ENCODE measurements at places on chromosomes 5 and 9.

- H3K27me3 ChIP-seq, result no peaks in the 10 kb centered on the region
- no peak overlapping the region for H3K4me3 ChIP-seq
- no peak for DNase-seq
Measured at GRCh38 chr5:657570-657969, 35.6 kb downstream of the TPPP start.

DNA sequence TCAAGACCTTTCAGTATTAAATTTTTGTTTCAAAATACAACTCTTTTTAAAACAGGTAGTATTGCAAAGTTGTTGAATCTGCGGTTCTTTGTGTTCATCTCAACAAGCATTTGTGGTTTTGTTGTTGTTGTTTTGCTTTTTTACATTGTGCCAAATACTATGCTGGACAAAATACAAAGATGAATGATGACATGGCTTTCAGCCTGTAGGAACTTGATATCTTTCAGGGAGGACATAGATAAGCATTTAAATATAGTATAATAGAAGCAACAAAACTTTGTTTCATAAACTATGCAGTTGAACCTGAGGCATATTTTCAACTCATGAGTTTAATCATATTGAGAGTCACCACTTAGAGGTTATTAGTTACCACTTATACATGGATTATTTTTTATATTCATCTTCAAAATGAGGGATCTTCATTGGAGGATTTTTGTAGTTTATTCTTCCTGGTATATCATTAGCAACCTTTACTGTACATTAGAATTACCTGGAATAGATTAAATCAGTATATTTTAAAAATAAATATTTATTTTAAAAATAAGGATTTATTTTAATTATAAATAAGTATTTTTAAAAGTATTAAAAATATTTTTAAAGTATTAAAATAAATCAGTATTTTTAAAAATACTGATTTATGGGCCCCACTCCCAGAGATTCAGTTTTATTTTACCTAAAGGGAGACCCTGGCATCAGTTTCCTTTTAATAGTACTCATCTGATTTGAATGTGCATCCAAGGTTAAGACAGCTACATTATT lies 42.9 kb downstream of the KIF2A start:
- no peak overlapping the region for H3K4me3 ChIP-seq
- H3K36me3 ChIP-seq, result peaks cover 48% of the 10 kb centered on the region
- peaks cover 34% of the 10 kb centered on the region for H3K4me1 ChIP-seq
- H3K27ac ChIP-seq, result no peak overlapping the region
- no peaks in the 10 kb centered on the region for H3K27me3 ChIP-seq
- DNase-seq, result no peak

GRCh38 chr5:74206579-74207550 lies 433.7 kb downstream of the ENC1 start:
- peaks cover 15% of the 10 kb centered on the region for H3K27me3 ChIP-seq
- no peak for DNase-seq
- H3K4me1 ChIP-seq, result peaks cover 6% of the 10 kb centered on the region
- no peaks in the 10 kb centered on the region for H3K36me3 ChIP-seq

GRCh38 chr9:118192807-118193206 lies 488.6 kb downstream of the TLR4 start:
- no peaks in the 10 kb centered on the region for H3K27me3 ChIP-seq
- no peak for DNase-seq
- H3K4me3 ChIP-seq, result no peak overlapping the region
- no peaks in the 10 kb centered on the region for H3K4me1 ChIP-seq
- no peaks in the 10 kb centered on the region for H3K36me3 ChIP-seq
- no peak overlapping the region for H3K27ac ChIP-seq

DNA sequence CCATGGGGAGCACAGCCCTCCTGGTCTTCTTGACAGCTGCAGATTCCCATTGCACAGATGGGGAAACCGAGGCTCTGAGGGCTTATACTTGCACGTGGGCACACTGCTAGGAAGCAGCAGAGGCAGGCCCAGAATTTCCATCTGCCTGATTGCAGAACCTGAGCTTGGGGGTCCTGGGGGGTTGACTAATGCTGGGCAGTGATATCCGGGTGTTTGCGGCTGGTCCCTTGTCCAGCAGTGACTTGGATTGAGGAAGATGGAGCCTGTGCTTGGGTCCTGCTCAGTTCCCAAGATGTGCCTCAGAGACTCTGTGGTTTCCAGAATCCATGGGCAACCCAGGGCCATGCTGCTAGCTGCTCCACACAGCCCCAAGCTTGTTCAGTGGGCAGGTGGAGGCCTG lies 91.2 kb downstream of the PHF2 start:
- H3K36me3 ChIP-seq, result peaks cover 3% of the 10 kb centered on the region
- no peaks in the 10 kb centered on the region for H3K4me1 ChIP-seq

DNA sequence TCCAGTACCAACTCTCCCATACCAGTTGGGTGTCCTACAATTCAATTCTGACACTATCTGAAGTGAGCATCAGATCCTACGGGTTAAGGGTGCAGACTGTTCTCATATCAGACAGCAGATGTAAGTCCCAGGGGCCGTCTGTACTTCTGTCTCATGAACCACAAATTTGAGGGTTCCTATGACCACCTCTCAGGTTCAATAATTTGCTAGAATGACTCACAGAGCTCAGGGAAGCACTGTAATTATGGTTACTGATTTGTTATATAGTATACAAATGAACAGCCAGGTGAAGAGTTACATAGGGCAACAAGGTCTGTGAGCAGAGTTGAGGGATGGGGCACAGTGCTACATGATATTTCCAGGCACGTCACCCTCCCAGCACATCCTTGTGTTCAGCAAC lies 499.1 kb downstream of the DMAC1 start:
- no peak overlapping the region for H3K4me3 ChIP-seq
- H3K36me3 ChIP-seq, result no peaks in the 10 kb centered on the region
- no peak for DNase-seq
- peaks cover 28% of the 10 kb centered on the region for H3K27me3 ChIP-seq

DNA sequence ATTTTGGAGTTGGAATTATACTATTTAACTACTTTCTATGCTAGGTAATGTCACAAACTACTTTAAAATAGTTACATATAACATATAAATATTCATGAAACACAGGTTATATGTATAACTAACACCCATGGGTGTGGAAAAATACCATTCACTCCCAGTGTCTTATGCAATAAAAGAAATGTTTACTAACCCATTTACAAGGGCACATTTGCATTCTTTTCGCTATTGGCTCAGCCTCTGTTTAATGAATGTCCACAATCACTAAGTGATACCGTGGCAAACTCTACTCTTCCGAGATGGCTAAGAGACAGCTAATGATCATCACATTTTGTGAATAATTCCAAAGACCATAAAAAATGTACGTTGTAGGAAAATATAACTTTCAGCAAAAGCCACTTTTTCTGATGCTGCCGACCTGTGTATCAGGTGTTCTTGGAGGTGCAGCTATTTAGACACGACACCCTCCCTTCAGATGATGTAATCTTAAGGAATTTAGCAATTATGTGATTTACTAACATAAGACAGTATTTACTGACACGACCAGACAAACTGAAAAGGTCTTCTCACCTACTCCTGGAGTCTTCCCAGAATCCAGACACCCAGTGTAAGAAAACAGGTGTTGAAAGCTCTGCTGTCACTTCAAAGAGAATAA lies 121.7 kb upstream of the FAM120A start:
- no peaks in the 10 kb centered on the region for H3K36me3 ChIP-seq
- no peak overlapping the region for H3K27ac ChIP-seq
- H3K4me1 ChIP-seq, result no peaks in the 10 kb centered on the region

DNA sequence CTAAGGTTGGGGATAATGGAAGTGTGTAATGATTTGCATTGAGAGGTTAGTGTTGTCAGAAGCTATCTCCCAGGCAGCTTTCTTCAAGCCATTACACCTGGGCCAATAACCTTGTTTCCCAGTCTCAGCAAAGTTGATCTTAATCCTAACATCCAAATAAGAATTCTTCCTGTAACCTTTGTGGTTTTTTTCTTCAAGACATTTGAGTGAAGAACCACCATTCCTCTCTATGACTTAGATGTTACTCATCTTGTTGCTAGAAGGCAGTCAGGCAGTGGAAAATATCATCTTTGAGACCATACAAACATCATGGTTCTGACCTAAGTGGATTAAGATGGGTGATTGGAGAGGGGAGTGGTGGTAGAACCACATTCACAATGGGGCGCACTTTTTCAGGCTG lies 103.5 kb downstream of the NDUFAF2 start:
- no peak overlapping the region for H3K27ac ChIP-seq
- H3K27me3 ChIP-seq, result no peaks in the 10 kb centered on the region
- H3K4me3 ChIP-seq, result no peak overlapping the region
- H3K4me1 ChIP-seq, result no peaks in the 10 kb centered on the region

GRCh38 chr5:66617991-66618768 lies 22.0 kb downstream of the MAST4 start:
- no peak overlapping the region for H3K27ac ChIP-seq
- H3K4me3 ChIP-seq, result no peak overlapping the region
- no peak for DNase-seq
- H3K4me1 ChIP-seq, result peaks cover 30% of the 10 kb centered on the region
- H3K36me3 ChIP-seq, result no peaks in the 10 kb centered on the region

DNA sequence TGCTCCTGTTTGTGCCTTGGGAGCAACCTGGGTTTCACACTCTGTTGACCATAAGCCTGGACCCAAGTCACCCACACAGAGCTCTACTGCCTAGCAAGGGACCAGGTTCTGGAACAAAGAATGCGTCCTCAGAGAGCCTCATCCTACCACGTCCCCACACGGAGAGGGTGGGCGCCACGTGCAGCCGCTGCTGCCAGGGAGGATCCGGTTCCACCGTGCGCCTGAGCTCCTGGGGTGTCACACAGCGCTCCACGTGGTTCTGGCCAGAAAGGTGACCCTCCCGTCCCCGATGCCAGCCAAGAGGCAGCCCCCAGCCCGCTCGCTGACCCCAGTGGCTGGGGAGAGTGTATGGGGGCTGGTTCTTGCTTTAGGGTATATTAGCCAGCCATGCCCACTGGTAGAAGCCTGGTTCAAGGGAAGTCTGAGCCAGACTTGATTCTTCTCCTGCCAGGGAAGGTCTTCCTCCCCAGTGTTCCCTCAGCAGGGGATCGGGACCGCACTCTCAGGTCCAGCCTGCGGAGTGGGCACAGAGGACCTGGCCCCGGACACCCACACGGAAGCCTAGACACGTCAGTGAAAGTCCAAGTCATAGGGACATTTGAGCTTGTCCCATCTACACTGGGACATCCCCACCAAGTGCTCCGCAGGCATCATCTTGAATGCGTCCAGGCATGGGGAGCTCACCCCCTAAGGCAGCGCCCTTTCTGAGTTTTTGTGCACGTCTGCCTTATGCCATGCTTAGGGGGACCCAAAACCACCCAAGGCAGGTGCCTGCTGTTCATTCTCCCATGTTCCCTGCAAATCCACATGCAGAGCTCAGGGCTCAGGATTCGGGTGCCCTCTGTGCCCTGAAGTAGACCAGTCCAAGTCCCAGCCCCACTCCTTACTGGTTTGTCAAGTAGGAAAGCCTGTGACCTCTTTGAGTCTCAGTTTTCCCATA lies 2.4 kb downstream of the FCN1 start:
- H3K4me1 ChIP-seq, result no peaks in the 10 kb centered on the region
- no peak overlapping the region for H3K4me3 ChIP-seq

DNA sequence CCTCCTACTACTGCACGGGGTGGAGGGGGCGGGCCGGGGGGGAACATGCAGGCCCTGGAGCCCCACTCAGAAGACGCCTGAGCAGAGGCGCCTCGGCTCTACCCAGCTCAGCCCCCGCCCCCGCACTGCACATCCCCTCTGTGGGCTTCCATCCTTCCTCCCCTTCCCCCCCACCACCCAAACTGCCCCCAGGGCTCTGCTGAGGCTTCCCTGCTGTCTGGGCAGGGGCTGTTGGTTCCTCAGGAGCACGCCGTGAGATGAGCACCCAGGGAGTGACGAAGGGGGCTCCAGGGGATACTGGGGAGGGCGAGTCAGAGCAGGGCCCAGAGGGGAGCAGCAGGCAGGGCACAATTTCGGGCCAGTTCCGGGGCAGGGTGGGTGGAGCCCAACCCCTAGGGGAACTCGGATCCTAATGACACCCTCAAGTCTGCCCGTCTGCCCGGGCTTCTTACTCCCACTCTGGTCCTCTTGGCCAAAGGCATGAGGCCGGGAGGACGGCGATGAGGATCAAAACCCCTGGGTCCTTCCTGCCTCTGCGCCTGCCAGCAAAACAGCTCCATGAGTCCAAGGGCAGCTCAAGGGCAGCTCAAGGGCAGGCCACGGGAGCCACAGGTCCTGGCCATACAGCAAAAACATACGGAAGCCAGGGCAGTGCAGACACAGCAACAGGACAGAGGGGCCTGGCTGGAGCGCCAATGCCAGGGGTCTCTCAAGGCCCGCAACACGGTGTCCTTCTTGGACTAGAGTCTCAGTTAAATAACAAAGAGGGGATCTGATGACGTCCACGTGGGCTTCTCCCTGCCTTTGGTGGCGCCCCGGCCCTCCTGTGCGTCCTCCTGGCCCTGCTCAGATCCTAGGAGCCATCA lies 200.9 kb downstream of the AUH start:
- H3K36me3 ChIP-seq, result peaks cover 66% of the 10 kb centered on the region
- peaks cover 89% of the 10 kb centered on the region for H3K4me1 ChIP-seq
- no peaks in the 10 kb centered on the region for H3K27me3 ChIP-seq
- no peak for DNase-seq

- no peaks in the 10 kb centered on the region for H3K36me3 ChIP-seq
- DNase-seq, result no peak
- H3K27ac ChIP-seq, result no peak overlapping the region
- no peaks in the 10 kb centered on the region for H3K27me3 ChIP-seq
- H3K4me3 ChIP-seq, result no peak overlapping the region
Measured at GRCh38 chr5:176579323-176579722, 30.2 kb downstream of the CDHR2 start.

DNA sequence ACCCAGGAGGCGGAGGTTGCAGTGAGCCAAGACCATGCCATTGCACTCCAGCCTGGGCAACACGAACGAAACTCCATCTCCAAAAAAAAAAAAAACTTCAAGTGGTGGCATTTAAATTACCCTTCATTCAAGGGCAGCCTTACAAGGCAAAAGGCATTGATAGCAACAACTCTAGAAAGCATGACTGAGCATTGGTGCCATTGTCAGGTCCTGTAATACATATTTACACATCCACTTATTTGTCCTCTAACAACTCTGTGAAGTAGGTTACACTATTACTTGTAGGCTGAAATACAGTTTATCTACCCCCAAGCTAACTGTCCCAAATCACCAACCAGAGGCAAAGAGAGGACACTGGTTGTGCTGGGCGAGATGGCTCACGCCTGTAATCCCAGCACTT lies 52.7 kb upstream of the LARP1 start:
- no peak for DNase-seq
- no peaks in the 10 kb centered on the region for H3K36me3 ChIP-seq
- H3K27ac ChIP-seq, result no peak overlapping the region
- H3K27me3 ChIP-seq, result peaks cover 5% of the 10 kb centered on the region
- no peak overlapping the region for H3K4me3 ChIP-seq

DNA sequence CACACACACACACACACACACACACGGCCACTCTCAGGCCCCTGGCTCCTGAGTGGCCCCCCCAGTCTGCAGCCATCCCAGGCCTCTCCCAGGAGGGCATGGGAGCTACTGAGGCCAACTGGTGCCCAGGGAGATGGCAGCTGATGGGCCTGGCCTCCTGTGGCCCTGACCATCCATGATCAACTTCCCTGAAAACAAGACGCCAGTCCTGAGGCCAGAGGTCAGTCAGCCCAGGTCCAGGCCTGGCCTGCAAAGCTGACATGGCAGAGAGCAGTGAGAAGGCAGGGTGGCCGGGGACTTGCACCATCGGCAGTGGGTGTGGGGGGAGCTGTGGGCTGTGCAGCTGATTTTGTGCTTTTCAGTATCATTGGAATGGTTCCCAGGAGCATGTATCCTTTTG lies 47.0 kb downstream of the SARDH start:
- no peak overlapping the region for H3K4me3 ChIP-seq
- no peaks in the 10 kb centered on the region for H3K36me3 ChIP-seq
- H3K27ac ChIP-seq, result no peak overlapping the region
- H3K4me1 ChIP-seq, result no peaks in the 10 kb centered on the region
- no peak for DNase-seq

GRCh38 chr5:153572411-153573145 lies 82.1 kb downstream of the GRIA1 start:
- no peak overlapping the region for H3K4me3 ChIP-seq
- no peaks in the 10 kb centered on the region for H3K4me1 ChIP-seq
- H3K36me3 ChIP-seq, result no peaks in the 10 kb centered on the region
- no peak overlapping the region for H3K27ac ChIP-seq

All from activated CD4-positive, alpha-beta memory T cell treated with anti-CD3 and anti-CD28 coated beads, Interleukin-2, amount 10 ng/mL, durations not matched to agents 7 days and 5 days (primary cell).